ENCODE measurements at places on chromosomes 2 and 18. TPM values are rescaled to one million over a fixed set of nuclear protein-coding genes. Genes with fewer than 3 reads are reported as not detected.

UBE2F gene
- total RNA-seq = 80.8 TPM

DSC2 gene
- total RNA-seq = 8.1 TPM

PIEZO2 gene
- 0.21 TPM for total RNA-seq

PLA2R1 gene
- not detected for total RNA-seq

TXNDC9 gene
- total RNA-seq = 18.9 TPM

CRYBA2 gene
- total RNA-seq = not detected

LRP1B gene
- total RNA-seq = under 0.01 TPM

RALB gene
- 22.1 TPM for total RNA-seq

TRAK2 gene
- total RNA-seq = 34.3 TPM
